ENCODE measurements at places on chromosomes 16 and 17.

DNA sequence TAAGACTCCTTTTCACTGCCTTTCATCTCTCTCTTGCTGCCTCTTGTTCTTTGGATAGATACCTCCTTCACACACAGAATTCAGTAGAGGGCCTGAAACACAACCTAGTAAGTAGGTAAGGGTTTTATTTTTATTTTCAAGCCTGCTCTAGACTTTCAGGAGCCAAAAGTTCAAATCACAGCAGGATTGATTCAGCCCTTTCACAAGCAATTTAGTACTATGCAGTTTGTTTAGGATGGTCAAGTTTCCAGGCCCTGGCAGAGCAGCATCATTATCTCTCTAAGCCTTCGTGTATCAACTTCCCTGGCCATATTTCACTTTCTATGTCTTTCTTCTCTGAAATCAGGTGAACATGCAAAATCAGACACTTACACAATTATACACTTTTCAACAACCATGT, 148.8 kb upstream of the CORO6 start:
- DNase-seq: no peak

- DNase-seq: no peak
These were observed 22.1 kb downstream of the FCSK start for GRCh38 chr16:70476272-70477020.

GRCh38 chr16:12321311-12321842, 344.8 kb downstream of the SNX29 start:
- DNase-seq: no peak

- DNase-seq: no peak
These were observed 125.3 kb downstream of the ANKRD11 start for GRCh38 chr16:89365044-89365467.

GRCh38 chr17:76405967-76406647, 21.7 kb downstream of the SPHK1 start:
- DNase-seq: no peak
